ENCODE measurements at places on chromosomes 16 and 17.
A peak's percentile ranks its signal among the peaks of the same experiment; 100 is the strongest.

GRCh38 chr16:11976850-11977375 lies 379 bp downstream of the SNX29 start:
- DNase-seq, result no peak

GRCh38 chr16:73171380-73171779 lies 123.5 kb upstream of the ZFHX3 start:
- DNase-seq, result no peak

- DNase-seq, result peak; percentile 70
Observed at GRCh38 chr16:69761983-69762813, at the start of gene WWP2. Gene WWP2 (plus strand): TSS chr16:69762332. CDS start chr16:69787011, 24,679 bp downstream.

- peak; percentile 42 for DNase-seq
Observed at GRCh38 chr17:10119203-10120108, 79.0 kb downstream of the GAS7 start.

GRCh38 chr16:12470311-12471229 lies 333.1 kb downstream of the CPPED1 start:
- no peak for DNase-seq

DNA sequence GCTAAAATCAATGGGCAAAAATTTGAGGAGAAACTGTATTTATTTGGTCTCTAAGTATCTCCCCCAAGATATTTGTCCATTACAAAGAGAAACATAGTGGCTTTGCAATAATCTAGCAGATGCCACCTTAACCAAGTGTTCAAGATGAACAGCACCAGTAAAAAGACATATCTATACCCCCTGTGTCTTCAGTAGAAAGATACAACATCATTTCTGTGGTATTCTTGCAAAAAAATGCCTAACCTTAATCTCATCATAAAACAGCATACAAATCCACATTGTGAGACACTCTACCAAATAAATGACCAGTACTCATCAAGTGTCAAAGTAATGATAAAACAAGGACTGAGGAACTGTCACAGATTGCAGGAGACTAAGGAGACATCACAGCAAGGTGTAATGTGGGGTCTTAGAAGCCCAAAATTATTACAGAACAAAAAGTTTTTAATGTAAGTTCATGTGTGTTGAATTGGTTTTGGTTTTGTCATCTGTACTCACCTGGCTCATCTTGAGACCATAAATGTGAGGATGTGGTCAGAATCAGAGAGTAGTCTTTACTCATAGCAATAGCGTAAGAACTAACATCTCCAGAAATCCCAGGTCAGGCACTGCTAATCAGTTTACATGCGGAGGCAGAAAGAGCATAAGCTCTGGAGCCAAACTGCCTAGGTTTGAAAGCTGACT lies 77.2 kb downstream of the AATF start:
- no peak for DNase-seq

DNA sequence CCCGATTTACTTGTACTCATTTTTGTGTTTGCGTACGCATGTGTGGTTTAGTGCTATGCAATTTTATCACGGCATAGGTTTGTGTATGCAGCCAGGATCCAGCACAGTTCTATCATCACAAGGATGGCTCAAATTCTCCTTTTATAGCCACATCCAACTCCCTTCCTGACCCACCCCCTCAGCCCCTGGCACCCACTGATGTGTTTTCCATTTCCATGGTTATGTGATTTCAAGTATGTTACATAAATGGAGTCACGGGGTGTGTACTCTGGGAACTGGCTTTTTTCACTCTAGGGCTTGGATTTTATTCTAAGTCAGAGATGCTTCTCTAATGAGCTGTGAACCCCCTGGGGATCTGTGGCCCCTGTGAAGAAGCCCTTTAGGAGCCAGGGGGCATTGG lies 16.8 kb downstream of the IL4R start:
- peak; percentile 41 for DNase-seq

DNA sequence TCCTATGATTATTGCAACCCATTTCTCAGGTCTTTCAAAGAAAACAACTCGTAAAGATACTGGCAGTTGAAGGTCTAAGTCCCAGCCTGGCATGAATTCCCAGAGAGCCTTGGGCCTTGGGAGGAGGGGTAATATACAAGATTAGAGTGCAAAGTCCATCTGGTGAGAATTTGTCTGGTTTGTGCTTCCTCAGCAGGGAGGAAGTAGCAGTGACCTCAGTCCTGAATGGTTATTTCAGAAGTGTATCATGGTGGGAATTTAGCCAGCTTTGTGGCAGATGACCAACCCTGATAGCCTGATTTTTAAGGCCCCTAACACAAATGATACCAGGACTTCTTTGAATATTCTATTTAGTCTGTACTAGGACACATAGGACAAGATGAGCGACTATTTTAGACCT lies 151.2 kb upstream of the TBX2 start:
- DNase-seq, result no peak

- DNase-seq, result no peak
Observed at GRCh38 chr17:51682115-51682514, 421.8 kb downstream of the UTP18 start.

- peak; percentile 20 for DNase-seq
Observed at GRCh38 chr16:68116256-68116867, 31.2 kb downstream of the NFATC3 start.

GRCh38 chr16:69579783-69580481 lies 14.2 kb downstream of the NFAT5 start:
- no peak for DNase-seq

DNA sequence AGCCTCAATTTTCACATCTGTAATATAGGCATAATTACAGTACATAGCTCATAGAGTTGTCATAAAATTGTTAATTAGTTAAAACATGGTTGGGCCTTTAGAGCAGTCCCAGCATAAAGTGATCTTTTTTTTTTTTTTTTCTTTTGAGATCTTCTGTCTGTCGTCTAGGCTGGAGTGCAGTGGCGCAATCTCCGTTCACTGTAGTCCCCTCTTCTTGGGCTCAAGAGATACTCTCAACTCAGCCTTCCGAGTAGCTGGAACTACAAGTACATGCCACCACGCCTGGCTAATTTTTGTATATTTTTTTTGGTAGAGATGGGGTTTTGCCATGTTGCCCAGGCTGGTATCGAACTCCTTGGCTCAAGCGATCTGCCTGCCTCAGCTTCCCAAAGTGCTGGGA lies 31.0 kb downstream of the RND2 start:
- no peak for DNase-seq

DNA sequence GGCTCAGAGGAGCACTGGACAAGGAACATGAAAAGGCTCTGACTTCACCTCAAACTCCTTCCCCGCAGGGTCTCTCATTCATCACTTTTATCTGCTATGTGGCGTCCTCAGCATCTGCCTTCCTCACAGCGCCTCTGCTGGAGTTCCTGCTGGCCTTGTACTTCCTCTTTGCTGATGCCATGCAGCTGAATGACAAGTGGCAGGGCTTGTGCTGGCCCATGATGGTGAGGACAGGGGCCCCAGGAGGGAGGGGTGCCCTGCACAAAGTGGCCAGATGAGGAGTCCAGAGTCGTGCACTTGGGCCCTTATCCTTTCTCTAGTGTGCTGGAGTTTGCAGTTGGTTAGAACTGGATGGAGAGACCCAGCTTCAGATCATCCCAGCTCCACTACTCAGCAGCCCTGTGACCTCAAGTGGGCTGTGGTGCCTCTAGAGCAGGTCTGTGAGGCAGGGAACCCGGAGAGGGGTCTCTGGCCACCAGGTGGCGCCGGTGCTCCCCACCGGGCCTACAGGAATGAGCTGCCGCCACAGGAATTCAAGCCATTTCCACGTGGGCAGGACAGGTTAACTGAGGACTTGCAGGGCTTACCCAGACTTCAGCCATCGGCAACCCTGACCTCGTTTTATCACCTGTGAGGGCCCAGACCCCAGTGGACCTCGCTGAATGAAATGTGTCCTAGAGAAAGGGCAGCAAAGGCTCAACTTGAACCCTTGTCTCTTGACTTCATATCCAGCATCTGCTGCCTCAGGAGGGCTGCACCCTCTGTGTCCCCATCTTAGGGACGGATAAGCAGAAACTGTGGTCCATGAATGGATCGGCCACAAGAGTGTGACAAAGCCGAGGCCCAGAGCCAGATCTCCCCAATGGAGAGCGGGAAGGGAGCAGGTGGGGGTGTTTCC lies 4.0 kb downstream of the CMTM3 start:
- DNase-seq, result peak; percentile 80

GRCh38 chr16:12089492-12090150 lies 113.1 kb downstream of the SNX29 start:
- no peak for DNase-seq

DNA sequence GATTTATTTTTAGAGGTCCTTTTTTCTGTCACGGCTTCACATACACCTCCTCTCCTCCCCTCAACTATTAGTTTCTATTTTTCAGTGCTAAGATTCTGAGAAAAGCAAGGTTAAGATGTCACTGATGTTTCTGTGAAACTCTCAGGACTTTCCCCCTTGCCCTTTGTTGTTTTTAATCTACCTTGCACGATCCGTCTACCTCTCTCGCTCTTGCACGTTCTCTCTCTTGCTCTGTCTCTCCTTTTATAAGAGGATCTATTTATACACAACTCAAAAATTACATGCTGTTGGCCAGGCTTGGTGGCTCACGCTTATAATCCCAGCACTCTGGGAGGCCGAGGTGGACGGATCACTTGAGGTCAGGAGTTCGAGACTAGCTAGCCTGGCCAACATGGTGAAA lies 43.6 kb downstream of the RPA1 start:
- no peak for DNase-seq

- DNase-seq, result no peak
Observed at GRCh38 chr16:89042711-89043551, 50.7 kb upstream of the ACSF3 start.

GRCh38 chr17:77839698-77840512 lies 118.6 kb upstream of the TNRC6C start:
- no peak for DNase-seq

GRCh38 chr17:52841971-52842370 lies 683.5 kb upstream of the CA10 start:
- no peak for DNase-seq

DNA sequence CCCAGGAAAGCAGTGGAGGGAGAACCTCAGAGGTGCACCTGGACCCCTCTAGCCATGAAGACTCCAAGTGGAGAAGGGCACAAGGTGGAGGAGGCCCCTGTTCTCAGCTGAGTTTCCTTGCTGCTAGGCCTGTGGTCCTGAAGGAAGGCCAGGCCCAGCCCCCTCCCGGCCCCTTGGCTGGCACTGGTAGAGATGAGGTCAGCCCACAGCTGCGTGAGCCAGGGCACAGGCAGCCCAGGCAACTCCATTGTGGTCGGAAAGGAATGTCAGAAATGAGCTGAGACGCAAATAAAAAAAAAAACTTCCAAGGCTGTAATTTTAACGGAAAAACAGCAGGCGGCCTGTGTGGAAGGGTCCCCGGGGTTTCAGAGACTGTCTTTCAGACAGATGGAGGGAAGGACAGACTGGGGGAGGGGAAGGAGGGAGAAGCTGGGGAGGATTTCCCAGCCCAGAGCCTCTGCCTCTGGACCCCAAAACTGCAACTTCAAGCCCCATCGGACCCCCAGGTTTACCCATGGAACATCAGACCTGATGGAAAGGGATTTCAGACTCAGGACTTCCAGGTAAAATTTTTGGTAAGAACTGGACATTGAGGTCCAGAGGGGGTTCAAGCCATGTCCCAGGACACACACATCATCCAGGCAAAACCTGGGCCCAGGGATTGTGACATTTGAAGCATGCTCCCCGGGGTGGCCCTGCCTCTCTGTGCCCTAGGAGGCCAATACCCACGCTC lies 25.6 kb upstream of the MRPS23 start:
- DNase-seq, result peak; percentile 91

GRCh38 chr16:54968784-54969183 lies 38.1 kb downstream of the IRX5 start:
- no peak for DNase-seq

DNA sequence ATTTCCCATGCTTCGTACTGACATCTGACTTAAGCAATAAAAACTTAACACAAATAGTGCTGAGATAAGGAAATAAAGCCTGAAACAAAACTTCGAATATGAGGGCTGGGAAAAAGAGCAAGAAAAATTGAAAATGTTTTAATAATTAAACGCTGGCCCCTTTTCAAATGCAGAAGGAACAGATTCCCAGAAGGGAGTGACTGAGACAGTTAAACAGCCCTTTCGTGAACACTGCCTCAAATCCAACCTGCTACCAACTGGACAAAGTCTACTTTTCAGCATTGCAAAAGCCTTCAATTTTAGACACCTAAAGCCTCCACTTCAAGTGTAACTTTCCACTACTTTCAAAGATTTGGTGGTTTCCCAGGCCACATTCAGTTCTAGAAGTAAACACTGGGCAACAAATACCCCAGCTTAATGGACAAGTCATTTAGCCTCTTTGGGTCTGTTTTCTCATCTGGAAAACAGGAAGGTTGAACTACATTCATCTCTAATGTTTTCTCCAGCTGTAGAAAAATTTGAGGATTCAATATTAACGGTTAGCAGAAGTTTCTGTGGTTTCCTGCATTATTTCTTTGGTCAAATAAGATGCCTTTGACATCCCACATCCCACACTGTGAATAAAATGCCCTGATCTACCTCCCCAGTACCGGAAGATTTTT lies 11.8 kb downstream of the RFFL start:
- DNase-seq, result no peak

DNA sequence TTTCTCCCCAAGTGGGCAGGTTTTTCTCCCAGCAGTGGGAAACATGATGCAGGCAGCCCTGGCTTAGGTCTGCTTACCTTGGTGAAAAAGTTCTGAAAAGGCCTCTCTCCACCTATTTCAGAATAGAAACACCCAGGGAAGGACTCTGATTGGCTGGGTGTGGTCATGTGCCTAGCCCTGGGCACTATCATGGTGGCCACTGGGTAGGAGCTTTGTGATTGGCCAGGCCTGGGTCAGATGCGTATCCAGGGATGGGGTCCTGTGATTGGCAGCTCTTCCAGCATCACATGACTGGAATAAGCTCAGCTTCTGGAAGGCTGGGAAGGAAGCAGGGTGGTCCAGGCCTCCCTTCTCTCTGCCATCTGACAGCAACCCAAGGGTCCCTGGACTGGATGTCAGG lies 53.5 kb downstream of the ZDHHC7 start:
- DNase-seq, result no peak

DNA sequence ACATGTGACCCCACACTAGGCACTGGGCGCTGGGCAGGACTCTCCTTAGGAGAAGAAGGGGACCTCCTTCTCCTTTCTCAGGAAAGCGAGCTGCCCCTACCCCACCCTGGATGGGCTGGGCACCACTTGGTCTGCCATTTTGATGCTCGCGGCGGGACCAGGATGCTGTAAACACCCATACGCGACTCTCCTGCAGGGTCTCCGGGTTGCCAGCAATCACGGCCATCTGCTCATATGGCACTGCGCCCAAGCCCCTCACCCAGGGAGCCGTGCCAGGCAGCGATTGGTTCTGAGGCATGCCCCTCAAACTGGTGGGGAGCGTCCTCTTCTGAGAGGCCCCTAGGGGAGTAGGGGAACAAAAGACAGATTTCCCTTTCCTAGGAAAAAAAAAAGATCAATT lies 99.0 kb downstream of the C16orf78 start:
- DNase-seq, result no peak

DNA sequence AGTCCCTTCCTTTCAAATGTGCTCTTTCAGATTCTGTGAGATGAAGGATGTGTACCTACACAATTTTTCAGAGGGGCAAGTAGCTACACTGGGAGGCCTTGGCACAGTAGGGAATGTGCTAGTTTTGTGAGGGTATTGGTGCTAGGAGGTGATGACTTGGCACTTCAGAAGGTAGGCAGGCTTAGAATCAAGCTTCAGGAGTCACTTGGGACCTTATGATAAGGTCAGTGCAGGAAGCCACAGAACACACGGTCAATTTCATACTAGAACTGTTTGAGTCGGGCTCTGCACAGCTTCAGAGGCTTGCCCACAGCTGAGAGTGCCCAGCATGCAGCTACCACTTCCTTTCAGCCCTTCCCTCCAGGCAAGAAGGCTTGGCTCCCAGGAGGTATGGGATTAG lies 6.1 kb downstream of the CMTM1 start:
- no peak for DNase-seq

Data from mammary epithelial cell (primary cell).